ENCODE measurements at places on chromosomes 5 and 9. TPM values are rescaled to one million over a fixed set of nuclear protein-coding genes. Genes with fewer than 3 reads are reported as not detected.

The HRH2 gene
- total RNA-seq = not detected

The PCDHB14 gene
- 0.55 TPM for total RNA-seq

The FOXE1 gene
- total RNA-seq = not detected

The PCDHA7 gene
- total RNA-seq = not detected

The SLC34A3 gene
- total RNA-seq = not detected

The PRR7 gene
- total RNA-seq = 6.5 TPM

Data from endothelial cell of umbilical vein (primary cell).